RWPE1 (cell line): ENCODE measurements at places on chromosomes 6 and 20.

DNA sequence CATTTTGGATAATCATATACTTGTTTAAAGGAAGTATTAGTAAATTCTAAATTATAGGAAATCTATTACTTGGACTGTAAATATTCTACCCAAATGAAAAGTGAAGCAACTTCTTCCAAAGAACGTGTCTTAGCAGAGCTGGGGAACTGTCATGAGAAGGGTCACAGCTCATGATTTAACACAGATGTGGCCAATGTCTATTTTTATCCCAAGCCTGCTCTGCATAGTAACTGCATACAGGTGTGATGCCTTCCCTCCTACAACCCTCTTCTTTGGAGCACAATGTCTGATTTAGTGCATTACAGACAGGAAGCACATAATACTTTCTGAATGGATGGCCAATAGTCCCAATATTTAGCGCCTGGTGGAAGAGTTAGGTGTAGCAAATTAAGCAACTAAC, 138.7 kb upstream of the THEMIS start:
- no peak for DNase-seq

DNA sequence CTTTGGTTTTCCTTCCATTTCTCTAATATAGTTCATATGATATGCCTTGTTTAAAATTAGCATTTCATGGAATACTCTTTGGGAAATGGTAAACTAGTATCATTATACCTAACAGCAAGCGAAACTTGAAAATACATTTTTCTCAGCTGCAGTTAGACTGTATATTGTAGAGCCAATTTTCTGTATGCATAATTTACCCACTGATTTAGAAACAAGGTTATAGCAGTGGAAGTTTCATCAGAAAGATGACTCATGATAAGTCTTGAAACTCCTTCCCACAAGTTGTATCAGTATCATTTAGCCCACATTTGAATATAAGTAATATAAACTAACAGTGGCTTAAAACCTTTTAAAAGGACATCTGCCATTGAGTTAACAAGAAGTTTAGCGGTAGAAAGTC, 164.8 kb upstream of the BMP5 start:
- no peak for DNase-seq

- DNase-seq: peak; percentile 99
Observed at GRCh38 chr20:62704341-62704948, 4.2 kb upstream of the NTSR1 start.

DNA sequence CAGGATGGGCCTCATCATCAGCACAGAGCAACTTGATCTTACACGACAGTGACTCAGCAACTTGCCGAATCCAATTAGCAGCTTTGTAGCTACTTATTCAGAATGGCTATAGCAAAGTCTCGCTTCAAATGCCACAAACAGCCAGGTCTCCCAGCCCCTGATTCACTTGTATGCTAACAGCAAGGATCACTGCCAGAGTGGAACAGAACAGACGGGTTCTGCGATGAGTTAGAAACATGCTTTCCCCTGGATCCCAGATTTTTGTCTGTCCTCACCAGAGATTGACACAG, 254.4 kb downstream of the NRN1 start:
- DNase-seq: no peak

DNA sequence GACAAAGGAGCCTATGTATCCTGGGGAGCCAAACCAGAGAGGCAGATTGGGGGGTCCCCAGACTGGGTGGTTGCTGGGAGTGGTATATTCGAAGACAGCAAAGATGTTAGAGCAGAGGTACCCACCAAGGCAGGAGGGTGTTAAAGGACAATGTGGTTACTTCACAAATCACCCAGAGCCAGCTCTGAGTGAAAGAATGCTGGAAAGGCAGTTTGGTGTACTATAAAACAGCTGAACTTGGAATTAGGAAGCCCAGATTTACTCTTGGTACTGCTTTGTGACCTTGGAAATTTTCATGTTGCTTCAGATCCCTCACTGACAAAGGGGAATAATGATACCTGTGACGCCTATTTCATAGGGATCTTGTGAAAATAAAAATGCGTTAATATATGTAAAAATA, 121.6 kb downstream of the CD164 start:
- DNase-seq: no peak

DNA sequence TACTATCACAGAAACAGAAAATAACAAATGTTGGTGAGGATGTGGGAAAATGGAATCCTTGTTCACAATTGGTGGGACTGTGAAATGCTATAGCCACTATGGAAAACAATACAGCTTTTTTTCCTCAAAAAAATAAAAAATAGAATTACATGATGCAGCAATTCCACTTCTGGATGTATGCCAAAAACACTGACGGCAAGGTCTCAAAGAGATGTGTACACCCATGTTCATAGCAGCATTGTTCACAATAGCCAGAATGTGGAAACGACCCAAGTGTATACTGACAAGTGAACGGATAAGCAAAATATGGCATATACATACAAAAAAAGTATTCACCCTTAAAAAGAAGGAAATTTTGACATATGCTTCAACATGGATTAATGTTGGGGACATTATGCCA, 213.4 kb downstream of the KHDC1L start:
- no peak for DNase-seq

GRCh38 chr6:101117393-101118135, 236.4 kb upstream of the ASCC3 start:
- DNase-seq: no peak

GRCh38 chr20:63709149-63709527, 1.3 kb downstream of the ZGPAT start:
- DNase-seq: no peak

- DNase-seq: peak; percentile 20
Observed at GRCh38 chr6:63734923-63735322, 99.3 kb downstream of the PHF3 start.

- DNase-seq: no peak
Observed at GRCh38 chr6:34324738-34325444, 67.6 kb downstream of the NUDT3 start.

DNA sequence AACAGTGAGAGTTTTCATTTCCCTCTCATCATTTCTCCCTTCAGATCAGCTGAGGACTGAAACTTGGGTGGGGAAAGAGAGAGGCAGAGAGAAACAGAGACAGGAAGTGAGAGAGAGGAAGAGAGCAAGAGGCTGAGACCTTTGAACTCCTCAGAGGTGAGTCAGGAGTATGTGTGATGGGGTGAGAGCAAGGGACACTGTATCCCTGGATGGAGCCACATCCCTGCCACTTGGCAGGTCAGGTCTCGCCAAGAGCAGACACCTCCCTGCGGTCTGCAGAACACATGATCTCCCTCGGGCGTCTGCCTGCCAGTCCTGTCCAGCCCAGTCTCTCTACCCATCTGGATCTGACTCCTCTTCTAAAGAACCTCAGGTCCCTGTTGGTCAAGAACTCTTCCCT, 62.7 kb upstream of the SYNDIG1 start:
- no peak for DNase-seq

DNA sequence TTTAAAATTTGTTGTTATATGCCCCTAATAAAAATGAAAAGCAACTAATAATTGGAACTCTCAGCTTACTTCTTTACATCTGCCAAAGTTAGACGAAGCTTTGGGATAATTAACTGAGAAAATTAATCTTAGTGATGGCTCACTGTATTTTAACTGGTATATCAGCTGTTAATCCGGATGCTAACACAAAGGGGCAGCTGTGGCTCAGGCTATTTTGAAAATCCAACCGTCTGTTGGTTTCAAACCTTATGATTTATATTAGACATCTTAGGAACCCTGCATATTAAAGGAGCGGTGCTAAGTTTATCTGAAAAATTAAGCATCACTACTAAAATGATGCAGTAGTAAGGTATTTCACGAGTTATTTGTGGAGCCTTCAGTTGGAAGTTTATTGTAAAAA, 96.6 kb downstream of the AKAP7 start:
- no peak for DNase-seq

DNA sequence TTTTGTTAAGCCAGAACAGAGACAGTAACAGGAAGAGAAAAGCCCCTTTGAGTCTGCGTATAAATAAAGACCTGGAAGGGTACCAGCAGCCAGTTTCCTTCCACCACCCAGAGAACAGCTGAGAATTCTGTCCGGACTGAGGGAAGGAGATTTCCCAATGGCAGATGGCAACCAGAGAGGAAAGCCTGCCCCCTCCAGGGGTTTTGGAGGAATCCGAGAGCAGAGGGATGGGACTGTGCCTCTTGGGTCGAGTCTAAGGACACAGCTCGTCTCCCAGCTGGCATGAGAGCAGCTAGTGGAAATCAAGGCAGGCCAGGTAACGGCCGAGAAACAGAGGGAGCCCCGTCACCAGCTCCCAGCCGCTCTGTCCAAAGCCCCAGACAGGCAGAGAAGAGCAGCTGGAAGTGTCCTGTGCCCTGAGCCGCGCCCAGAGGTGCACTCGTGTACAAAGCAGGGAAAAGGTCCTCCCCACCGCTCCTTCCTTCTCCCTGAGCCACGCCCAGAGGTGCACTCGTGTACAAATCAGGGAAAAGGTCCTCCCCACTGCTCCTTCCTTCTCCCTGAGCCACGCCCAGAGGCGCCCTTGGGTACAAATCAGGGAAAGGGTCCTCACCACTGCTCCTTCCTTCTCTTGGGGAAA, 134.0 kb upstream of the SNX9 start:
- no peak for DNase-seq

DNA sequence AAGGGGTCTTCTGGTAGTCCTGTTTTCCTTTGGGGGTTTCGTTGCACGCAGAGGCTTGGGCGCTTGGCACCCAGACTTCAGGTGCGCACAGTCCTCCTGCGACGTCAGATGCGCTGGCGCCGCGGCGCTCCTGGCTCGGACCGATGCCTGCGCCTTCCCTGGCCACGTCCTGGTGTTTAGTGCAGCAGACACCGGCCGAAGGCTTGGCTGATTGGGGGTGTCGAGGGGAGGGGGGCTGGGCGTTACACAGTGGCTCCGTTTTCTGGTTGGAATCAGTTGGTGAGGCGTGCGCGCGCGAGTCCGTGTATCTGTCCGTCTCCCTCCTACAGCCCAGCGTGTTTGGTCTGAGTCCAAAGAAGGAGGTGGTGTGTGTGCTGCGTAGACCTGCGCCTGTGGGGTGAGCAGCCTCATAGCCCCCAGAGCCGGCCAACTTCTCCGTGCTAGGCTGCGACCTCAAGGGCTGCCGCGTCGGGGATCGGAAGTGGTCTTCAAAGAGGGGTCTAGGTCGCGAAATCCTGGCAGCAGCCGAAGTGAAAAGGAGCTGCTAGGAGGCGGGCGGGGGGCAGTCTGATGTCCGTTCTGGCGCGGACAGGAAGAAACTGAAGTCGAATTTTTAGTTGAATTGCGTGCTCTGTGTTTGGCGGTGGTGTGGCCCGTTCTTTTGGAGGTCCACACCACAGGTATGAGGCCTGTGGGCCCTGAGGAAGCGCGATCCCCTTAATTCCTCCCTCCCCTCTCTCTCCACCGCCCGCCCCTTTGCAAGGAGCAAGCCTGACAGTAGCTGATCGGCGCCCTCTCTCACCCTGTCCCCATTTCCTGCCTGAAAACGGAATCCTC, 1.5 kb downstream of the SYNDIG1 start:
- no peak for DNase-seq
